IPS-NIHi11 (cell line): ENCODE measurements at places on chromosomes 7 and 10.

GRCh38 chr7:13276977-13277376 lies 589.5 kb downstream of the ARL4A start:
- no peak for DNase-seq

DNA sequence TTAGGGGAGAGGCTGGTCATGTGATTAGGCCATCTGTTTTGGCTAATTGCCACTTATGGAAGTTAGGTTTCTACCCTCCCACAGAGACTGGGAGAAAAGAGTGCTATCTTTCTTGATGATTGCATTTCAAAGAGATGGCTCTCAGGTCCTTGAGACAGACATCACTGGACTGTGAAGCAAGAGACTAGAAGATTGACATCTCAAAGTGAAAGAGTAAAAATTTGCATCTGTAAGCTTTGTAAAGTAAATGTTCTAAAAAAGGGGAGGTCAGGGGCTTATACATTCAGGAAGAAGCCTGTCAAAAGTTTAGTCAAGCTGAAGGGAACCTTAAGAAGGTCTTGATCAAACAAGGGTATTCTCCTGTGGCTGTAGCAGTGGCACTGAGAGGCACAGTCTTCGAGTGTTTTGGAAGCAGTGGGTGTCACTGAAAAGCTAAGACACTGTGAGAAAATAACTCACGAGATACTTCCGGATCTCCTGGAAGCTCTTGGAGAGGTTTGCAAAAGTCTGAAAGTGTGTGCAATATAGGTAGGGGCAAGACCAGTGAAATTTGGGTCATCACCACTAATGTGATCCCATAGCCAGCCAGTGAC lies 342.1 kb downstream of the PHF14 start:
- DNase-seq = no peak

GRCh38 chr7:34165927-34166550 lies 260.7 kb downstream of the BMPER start:
- peak; percentile 34 for DNase-seq

GRCh38 chr7:121878918-121879464 lies 6.0 kb downstream of the PTPRZ1 start:
- no peak for DNase-seq

DNA sequence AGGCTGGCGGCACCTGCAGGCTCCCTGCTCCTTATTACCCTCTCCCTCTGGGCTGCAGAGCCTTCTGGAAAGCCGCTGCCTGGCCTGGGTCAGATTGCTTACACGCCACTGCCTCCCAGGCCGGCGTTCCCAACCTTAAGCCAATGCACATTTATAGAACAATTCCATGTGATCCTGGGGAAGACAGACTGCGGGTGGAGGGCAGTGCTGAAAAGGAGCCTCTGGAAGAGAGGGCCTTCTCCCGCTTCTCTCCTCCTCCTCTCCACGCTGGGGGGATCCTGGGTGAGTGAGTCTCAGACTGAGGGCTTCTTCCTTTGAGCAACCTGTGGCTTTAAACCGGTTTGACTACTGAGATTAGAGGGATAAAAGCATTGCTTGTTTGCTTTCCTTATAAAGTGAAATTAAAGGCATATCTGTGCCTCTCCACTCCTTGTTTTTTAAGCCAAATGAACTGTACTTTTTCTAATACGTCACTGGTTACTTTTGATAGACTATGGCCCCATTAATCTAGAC lies 5.5 kb downstream of the TACC2 start:
- peak; percentile 50 for DNase-seq

DNA sequence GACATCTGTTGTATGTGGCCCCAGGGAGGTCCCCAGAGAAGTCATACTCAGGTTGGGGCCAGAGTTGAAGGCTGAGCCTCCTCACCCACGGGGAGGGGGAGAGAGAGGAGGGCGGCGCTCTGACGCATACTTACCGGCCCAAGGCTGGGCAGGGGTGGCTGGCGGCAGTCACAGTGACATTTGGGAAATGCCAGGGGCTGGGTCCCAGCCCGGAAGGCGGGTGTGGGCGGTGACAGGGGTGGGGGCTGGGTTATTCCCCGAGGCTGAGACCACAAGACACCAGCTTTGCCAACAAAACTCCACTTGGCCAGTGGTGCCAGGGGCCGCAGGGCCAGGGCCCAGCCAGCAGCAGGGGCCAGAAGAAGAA lies 41.1 kb downstream of the RASGEF1A start:
- no peak for DNase-seq

DNA sequence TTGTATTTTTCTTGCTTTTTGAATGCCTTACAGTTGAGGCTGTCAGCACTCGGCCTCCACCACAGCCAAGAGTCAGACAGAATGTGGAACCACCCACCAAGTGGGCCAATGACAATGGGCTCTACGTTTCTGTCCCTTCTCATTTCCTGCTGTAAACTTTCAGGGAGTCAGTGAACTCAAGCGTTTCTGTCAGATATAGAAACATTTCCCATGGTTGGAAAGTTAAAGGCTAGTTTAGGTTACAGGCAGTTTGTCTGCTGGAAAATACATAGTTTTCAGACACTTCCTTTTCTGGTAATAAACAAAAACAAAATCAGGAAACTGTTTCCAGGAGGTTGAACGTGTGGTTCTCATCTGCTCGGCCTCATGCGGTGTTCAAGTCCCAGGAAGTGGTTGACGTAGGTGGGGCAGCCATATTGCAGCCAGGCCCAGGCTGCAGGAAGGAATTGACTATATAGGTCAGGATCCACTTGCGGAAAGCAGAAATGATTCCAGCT lies 245.1 kb downstream of the CAMK1D start:
- DNase-seq = no peak

DNA sequence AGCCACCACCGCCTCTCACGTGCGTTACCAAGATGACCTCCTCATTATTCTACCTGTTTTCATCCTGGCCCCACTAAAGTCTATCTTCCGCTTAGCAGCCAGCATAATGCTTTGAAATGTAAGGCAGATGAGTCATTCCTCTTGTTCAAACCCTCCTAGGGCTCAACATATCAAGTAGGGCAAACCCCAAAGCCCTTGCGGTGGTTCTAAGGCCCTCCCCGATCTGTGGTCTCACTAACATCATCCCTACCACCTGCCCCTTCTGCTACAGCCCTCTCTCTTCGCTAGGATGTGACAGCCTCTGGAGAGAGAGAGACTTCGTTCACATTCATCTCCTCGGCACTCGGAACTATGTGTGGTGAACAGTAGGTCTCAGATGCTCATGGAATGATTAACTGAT lies 94.8 kb downstream of the SVIL start:
- no peak for DNase-seq

GRCh38 chr7:41573862-41574261 lies 129.0 kb downstream of the INHBA start:
- no peak for DNase-seq

DNA sequence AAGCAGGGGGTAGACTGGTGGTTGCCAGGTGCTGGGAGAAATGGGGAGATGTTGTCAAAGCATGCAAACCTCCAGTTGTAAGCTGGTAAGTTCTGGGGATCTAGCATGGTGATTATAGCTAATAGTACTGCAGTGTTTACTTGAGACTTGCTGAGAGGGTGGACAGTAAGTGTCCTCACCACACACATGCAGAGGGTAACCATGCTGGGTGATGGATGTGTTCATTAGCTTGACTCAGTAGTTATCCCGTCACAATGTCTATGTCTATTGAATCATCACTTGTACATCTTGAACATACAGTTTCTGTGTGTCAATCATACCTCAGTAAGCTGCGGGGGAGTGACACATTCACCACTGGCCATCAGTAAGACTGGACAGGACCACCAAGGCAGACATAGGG lies 42.1 kb downstream of the GSDME start:
- no peak for DNase-seq

DNA sequence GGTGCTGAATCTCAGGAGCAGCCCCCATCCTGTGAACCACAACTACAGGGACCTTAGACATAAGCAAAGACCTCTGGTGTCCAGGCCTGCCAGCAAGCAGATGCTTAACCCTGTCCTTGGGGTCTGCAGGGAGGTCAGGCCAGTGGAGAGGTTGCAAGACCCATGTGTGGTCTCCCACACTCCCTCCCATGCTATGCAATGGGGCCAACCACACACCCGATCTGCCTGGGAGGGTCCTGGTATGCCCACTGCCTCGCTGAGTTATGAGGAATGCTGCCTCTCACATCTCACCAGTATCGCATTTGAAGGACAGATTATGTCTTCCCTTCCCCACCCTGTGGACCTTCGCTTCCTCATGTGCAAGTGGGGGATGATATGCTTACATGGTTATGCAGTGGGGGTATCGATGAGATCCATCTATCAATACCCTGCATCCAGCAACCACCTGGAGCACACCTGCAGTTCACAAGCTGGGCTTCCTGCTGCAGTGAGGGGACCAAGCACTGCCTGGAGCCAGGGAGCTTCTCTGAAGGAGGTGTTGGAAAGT lies 191.6 kb downstream of the ZNF716 start:
- no peak for DNase-seq

DNA sequence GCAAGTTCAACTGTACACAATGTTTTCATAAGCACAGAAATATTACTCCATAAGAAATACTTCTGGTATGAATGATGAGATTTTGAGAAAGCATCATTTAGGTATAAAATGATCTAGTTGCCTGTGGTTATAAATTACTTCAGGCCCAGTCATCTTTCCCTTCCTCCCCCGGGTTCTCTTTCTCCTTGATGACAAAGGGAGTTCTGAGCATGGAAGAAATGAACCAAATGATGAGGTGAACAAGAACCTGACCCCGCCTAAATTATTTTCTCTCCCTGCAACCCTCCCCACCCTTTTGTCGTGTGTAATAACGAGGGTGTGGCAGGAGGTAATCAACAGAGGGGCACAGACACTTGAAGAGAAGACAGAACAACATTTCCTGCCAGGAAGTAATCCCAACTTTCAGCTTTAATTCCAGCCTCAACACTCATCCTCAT lies 319.6 kb upstream of the SP8 start:
- no peak for DNase-seq

GRCh38 chr7:19117091-19117869 lies at the start of gene TWIST1:
Gene TWIST1, minus strand, starts transcription at chr7:19117636. Its CDS starts 315 bp downstream, at chr7:19117321.
- DNase-seq = peak; percentile 72

DNA sequence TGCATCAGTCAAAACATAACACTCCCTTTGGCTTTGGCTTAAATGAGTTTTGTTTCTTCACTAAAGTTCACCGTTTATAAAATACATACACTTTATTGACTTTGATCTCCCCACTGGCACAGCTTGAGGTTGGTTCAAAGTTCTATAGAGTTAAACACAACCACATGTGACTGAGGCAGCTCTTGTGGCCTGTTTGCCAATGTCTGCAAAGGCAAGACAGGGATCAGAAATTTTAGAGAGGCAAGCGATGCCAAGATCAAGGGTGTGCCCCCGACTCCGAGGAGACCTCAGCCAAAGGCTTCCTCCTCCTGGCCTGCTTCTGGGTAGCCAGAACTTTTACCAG lies 129.8 kb upstream of the JCAD start:
- DNase-seq = no peak

DNA sequence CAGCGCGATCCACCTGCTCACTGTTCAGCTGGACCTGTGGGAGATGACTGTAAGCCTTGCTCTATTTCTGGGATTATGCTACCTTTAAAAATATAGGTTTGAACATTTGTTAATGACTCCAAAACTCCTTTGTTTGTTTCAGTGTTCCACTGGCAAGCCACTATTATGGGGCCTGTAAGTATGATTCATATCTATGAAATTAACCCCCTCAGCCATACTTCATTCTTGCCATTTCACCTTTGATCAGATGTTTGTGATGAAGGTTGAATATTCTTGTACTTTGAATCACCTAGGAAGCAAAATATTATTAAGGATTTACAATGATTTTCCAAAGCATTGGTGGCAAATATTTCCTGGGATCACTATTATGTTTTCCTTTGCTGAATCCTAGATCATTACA lies 23.9 kb upstream of the TFAM start:
- DNase-seq = no peak

DNA sequence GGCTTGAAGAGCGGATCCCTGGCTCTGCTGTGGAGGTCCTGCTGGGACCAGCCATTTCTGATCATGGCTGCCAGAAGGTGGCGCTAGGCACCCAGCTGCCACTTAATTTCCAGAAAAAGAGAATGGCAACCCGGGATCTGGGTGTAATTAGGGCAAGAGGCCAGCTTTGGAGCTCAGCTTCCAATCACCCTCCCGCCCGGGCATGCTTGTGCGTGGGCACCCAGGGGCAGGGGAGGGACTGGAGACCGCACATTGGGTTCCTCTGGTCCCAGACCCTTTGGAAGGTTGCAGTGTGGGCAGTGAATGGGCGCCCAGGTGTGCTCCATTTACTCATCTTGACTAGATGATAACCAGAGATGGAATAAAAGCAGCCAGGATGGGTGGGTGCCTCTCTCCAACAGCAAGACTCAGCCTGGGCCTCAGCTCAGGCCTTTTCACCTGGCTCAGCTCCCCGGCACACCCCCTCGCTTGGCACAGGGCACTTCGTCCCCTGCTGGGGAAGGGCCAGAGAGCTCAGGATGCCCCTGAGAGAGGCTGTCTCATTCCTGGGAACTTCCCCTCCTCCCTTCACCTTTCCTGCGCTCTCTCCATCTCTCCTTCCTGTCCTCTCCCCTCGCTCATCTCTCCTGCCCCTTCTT lies 14.7 kb downstream of the FAM241B start:
- peak; percentile 85 for DNase-seq

GRCh38 chr7:29445736-29446135 lies 117.9 kb upstream of the PRR15 start:
- no peak for DNase-seq

DNA sequence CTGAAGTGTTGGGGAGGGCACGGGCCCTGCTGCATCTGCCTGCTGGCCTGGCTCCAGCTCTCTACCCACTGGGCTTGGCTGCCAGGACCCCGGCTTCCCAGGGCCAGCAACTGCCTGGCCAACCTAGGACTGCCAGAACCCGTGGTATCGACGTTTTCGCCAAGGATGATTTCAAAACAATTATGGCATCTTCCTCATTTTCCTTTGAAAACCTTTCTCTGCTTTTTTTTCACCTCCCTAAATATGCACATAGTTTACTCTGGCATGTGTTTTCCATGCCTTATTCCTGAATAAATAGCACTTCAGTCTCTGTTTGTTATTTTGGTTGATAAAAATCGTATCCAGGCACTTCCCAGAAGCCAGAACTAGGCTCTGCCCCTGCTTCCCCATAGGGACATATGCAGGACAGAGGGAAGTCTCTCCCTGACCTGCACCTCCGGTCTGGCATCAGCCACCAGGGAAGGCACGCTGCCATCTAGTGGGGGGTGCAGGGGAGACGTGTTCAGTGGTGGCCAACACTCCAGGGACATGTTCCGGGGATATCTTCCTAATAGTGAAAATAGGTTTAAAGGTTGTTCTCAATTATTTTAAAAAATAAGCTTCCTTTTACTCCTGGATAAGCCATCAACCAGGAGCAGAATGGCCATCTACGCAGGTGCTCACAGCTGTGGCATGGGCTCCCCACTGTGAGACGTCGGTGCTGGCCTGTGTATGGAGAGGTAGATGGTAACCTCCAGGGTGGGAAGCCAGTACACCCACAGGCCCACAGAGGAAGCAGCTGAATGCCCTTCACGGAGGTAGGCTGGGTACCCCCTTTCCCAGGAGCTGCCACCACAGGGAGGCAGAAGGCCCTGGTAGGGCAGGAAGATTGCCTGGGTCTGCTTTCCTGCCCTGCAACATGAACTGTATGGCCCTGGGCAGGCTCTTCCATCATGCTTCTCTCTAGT lies 30.7 kb upstream of the ANTXRL start:
- DNase-seq = peak; percentile 85

DNA sequence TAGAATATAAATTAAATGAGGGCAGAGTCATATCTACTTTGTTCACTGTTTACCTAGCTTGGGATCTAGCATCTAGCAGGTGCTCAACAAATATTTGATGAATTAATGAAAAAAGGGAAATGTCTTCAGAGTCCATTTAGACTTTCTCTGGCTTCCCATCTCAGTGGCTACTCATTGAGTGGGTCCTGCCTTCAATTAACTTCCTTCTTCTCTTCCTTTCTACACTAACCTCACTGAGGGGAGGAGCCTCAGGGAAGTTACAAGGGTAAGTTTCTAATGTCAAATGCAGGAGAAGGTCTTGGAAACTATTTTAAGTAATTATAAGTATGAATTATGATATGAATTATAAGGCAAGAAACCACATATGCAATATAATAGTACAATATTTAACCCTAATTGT lies 28.2 kb upstream of the MPP7 start:
- DNase-seq = no peak
